ENCODE measurements at places on chromosomes 16 and 17.

DNA sequence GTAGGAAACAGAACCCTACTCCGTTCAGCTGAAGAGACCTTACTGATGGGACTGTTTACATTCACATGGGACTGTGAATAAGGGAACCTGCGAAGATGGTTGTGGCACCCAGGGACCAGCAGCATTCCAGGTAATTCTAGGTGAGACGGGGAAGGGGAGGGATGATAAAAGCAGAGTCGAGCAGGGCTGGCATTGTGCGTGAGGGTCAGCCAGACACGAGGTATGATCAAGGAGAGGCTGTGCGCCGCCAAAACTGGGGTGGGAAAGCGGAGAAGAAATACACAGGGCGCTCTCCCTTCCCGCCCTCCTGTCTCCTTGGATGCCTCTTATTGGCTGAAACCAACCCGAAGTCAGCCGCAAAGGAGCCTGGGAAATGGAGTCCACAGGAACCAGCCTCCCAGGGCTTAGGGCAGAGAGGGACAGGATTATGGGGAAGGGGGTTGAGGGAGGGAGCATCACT lies 38.4 kb upstream of the CSNK2A2 start:
- no peak for DNase-seq

DNA sequence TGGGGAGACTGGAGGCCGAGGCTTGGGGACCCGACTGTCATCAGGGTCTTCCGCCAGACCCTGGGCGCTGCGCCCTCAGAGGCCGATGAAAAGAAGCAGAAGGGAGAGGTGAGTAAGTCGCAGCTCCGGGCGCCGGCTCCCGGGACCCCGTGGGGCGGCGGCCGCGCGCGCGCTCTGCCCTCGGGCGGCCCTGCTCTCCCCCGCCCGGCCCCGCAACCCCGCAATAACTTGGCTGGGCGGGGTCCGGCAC lies 392 bp upstream of the ABHD15 start:
- DNase-seq, result no peak

DNA sequence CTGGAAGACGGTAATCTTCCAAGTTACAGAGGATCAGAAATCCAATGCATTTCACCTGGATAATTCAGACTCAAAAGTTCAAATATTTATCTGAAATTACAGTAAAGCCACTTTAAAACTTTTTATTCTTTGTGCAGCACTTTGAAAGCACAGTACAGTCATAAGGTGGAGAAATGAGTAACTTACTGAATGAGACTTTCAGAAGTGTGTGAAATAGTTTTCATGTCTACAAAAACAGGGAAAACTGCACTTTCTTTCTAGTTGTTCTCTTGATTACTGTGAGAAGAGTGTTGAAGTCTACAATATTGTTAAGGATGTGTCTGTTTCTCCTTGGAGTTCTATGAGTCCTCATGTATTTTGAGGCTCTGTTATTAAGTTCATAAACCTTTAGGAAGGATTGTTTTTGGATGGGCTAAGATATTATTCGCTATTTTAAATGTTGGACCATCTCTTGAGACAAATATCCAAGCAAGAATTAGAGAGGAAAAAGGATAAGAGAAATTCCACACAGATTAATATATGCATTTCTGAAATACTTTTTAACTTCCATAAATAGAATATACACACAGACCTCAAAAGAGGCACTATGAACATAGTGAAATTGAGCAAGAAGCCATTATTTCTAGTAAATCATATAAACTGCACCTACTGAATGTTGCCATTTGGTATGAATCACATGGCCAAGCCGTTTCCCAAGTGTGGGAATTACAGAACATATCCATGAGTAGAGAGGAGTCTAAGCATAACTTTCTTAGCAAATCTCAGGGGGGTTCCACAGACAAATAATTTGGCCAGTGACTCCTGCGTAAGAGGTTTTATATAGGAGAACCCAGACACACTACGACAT lies 83.6 kb upstream of the PLEKHM1 start:
- peak; percentile 76 for DNase-seq

- no peak for DNase-seq
These were observed 1.8 kb upstream of the C16orf95 start for GRCh38 chr16:87319011-87319410.

GRCh38 chr17:61574542-61575351 lies 16.3 kb downstream of the NACA2 start:
- no peak for DNase-seq

DNA sequence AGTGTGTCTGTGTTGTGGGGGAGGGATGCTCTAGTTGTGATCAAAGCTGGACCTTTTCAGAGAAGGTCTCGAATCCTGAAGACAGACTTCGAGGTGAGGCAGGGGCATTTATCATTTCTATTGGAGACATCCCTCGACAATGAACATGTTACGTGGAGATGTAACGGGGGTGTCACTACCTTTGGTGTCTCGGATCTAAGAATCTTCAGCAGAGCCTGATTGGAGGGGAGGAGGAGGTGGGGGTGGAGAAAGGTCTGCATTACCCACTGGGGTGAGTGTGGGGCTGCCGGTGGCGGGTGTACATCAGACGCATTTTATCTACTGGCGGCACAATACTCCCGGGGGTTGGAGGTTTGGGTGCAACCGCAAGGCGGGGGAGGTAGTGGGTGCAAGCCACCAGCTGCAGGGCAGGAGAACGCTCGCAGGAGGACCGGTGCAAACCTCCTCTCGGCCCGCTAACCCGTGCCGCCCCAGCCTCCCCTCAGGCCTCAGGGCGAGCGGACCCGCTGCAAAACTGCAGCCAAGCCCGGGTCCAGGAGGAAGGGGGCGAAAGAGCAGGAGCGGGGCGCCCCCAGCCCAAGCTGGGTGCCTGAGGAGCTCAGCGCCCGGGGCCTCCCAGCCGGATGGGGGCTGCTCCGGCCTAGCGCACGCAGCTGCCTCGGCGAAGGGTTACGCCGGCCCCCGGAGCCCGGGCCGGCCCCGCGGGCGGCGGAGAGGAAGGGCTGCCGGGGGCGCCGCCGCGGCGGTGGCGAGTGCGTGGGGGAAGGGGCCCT lies 735 bp downstream of the ZNF652 start:
- no peak for DNase-seq

DNA sequence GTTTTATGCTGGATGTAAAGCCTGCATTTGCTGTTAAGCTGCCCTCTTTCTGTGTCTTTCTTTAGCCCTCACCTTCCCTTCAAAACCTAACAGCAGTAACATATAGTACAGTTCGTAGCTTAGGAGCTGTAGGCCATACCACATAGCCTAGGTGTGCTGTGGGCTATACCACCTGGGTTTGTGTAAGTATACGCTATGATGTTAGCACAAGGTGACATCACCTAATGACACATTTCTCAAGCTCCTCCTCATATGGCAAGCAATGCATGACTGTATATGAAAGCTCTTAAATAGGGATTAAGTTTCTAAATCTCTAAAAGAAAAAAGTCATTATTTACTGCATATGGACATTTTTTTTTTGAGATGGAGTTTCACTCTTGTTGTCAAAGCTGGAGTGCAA lies 57.8 kb upstream of the TMEM97 start:
- no peak for DNase-seq

DNA sequence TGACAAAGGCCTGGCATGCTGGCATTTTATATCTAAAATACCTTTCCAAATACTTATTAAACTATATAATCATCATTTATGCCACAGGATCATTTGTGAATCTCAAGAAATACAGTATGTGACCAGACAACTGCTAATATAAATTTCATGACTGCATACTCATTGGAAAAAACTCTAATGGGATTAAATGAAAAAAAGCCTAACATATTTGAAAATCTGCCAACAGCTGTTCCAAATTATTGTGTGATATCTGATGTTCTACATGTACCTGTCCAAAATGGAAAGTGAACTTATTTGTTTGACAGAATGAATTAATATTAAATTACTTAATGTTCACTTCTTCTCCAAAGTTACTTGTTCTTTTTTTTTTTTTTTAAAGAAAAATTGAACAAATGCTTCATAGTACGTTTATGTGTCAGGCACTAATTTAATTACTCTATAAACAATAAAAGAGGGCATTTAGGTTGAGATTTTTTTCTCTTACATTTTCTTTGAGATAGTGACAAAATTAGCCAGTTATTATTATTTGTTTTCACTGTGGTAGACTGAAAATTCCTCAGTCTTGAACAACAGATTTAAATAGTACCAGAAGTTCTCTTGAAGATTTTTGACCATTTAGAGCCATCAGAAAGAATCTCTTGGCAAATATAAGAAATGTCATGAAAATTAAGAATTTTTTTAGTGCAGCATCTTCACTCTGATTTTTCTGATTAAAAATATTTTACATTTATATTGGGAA lies 114.0 kb downstream of the FTO start:
- DNase-seq, result no peak

DNA sequence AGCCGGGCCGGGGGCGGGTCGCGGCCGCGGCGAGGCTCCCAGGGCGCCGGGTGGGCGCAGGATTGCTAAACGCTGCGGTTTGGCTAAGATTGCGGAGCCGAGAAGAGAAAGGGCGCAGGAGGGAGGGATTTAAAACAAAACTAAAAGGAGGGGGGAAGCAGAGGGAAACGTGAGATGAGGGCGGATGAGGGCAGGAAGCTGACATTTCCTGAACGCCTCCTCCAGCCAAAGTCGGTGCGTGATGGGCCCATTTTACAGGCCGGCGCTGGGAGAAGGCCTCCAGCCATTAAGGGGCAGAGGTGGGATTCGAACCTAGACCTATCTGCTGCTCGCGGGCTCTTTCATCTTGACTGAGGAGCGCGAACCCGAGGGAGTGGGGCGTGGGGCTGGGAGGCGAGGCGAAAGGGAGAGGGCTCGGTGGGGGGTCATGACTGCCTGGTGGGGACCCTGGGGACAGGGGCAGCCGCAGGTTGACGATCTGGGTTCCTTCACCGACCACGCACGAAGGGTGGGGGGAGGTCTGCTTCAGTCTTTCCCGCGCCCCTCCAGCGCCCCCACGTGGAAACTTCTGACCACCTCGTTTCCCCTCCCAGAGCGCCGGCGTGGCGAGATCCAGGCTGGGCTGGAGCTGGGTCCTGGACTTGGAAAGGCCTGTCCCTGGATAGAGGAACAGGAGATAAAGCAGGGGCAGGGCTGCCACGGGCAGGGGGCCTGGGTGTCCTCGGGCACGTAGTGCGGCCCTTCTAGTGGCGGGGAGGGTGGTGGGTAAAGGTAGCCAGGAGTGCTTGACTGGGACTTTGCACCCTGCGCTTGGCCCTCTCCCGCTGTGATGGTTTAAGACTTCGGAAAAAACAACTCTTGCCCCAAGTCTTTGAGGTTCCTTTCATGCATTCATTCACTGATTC lies 3.8 kb upstream of the TAC4 start:
- no peak for DNase-seq

DNA sequence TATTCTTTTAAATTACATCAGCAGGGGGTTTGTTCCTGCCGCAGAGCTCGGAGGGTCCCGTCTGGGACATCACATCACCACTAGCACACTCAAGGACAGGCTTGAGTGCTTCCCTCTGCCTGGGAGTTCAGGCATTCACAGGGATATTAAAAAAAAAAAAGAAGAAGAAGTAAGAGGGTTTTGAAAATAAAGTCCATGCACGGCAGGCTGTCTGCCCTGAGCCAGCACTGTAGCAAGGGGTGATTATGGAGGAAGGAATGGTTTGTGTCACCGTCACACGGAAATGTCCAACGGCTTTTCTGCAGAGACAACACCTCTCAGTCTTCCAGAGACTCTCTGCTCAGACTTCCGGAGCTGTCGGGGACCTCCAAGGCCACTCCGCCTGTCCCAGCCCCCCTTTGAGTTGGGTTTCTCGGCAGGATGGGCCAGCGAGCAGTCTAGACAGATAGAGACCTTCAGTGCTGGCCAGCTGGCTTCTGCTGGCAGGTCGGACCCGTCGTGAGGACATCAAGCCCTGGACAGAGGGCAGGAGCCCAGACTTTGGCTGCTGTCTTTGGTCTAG lies 33.6 kb downstream of the MEOX1 start:
- no peak for DNase-seq

- no peak for DNase-seq
These were observed 38.6 kb upstream of the TOB1 start for GRCh38 chr17:50904518-50905459.

DNA sequence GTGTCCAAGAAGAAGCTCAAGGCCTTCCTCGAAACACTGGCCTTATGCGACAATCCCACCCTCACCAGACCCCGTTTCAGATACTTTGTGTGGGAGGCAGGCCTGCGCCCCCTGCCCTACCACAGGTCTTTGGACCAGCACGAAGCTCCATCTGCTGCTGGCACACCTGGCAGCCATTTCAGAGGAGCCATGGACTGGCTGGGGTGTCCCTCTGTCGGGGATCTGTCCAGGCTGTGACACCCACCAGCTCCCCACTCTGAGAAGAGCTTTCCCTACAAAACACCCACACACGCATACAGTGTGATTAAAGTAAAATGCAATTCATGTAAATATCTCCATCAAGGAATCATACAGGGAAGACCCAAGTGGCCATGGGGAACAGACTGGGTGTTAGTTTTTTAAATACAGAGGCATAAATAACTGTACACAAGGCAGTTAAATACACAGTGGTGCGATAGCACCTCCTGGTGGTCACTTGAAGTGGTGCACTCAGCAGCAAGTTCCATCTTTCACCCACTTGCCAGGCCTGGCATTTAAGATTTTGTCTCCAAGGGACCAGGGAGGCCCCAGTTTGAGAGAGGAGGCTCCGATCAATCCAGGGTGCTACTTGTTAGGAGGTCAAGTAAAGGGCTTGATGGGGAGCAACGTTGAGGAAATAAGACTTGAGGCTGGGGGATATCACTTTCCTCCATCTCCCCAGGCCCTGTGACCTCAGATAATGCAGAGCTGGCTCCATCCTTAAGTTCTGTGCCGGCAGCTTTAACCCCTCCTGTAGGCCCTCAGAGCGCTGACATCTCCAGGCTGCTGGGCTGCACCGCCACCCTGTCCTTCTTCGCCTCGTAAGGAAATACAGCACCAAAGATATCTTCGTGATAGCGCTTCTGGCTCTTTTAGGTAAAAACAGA lies 43.6 kb downstream of the NOS2 start:
- DNase-seq, result no peak

GRCh38 chr16:72236866-72237265 lies 64.9 kb upstream of the PMFBP1 start:
- no peak for DNase-seq

- no peak for DNase-seq
These were observed 110.3 kb downstream of the CCT6B start for GRCh38 chr17:34850964-34851363.

- no peak for DNase-seq
These were observed 27.3 kb upstream of the ALKBH5 start for GRCh38 chr17:18156171-18156975.

DNA sequence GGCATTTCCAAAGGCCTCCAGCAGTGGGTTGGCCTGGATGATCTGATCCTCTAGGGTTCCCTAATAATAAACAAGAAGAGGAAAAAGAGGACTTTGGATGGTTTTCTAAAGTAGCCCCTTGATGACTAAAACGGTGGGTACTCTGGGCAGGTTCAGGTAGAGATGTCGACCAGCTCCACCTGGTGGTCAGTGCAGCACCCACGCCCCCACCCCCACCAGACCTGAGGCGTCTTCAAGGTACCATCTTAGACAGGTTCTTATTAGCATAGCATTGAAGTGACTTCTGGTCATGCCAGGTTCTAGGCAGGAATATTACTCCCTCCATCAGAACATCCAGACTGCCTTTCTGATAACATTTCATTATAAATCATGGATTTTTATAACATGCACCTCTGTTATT lies 15.0 kb downstream of the MYH13 start:
- DNase-seq, result no peak
